ENCODE measurements at places on chromosomes 16 and 17.

DNA sequence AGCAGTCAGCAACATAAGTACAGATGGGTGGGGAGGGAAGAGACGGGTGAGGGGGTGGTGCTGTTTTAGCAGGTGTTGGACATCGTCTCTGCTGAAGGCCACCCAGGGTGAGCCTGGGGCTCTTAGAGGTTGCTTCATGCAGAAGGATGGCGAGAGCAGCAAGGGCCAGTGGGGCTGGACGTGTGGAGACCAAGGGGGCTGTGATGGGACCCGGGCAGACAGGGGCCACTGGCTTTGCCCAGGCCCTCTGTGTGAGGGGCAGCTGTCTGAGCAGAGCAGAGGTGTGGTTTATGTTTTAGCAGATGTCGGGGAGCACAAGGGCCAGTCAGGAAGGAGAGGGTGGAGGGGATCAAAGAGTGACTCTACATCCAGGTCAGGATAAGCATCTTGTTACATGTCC is 4.8 kb downstream of the NARF start:
- no peak for DNase-seq

- DNase-seq = no peak
Measured at GRCh38 chr16:229731-230281, 557 bp upstream of the LUC7L start.

GRCh38 chr16:86448306-86448890 is 61.9 kb upstream of the FOXF1 start:
- no peak for DNase-seq

DNA sequence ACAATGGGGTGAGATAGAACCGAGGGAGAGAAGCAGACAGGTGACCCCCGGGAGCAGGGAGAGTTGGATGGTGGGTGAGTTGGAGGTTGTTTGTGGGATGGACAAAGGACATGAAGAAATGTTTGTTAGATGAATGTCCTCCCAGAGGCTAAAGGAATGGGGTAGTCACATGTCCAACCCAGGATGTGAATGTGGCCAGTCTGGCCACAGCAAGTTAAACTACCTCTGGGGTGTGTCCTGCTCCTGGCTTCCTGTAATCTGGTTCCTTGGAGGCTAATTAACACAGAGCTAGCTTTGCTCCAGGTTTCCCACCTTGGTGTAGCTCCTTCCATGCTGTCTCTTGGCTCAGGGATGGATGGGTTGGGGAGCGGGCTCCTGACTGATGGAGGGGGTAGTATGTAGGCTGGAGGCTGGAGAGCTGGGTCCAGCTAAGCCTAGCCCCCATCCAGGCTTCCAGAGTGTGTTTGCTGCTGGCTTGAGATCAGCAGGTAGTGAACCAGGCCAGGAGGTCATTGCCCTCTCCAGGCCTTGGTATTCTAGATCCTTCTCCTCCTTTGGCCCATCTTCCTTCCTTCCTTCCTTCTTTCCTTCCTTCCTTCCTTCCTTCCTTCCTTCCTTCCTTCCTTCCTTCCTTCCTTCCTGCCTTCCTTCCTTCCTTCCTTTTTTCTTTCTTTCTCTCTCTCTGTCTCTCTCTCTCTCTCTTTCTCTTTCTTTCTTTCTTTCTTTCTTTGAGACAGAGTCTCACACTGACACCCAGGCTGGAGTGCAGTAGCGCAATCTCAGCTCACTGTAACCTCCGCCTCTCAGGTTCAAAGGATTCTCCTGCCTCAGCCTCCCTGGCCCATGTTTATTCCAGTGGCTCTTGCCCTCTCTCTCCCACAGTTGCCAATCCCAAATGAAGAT is 28.0 kb upstream of the UBE2G1 start:
- no peak for DNase-seq

DNA sequence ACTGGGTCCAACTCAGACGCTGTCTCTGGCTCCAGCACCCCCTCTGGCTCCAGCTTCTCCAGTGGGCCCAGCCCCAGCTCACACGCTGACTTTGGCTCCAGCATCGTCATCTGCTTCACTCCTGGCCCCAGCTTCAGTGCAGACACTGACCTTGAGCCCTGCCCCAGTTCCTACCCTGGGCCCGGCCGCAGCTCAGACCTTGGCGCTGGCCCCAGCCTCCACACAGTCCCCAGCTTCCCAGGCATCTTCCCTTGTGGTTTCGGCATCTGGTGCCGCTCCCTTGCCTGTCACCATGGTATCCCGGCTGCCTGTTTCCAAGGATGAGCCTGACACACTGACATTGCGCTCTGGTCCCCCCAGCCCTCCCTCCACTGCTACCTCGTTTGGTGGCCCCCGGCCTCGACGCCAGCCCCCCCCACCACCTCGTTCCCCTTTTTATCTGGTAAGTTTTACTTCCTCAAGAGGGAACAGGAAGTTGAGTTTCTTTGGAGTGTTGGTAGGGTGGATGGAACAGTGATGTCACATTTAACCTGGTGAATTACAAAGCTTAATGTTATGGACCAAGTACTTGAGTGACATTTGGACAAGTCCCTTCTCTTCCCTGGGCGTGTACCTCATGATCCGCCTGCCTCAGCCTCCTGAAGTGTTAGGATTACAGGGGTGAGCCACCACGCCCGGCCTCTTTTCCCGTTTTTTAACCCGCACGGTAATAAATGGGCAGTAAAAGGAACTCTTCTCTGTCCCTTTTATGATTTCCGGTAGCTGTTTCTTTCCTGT is 23.4 kb upstream of the PHKG2 start:
- DNase-seq = no peak

DNA sequence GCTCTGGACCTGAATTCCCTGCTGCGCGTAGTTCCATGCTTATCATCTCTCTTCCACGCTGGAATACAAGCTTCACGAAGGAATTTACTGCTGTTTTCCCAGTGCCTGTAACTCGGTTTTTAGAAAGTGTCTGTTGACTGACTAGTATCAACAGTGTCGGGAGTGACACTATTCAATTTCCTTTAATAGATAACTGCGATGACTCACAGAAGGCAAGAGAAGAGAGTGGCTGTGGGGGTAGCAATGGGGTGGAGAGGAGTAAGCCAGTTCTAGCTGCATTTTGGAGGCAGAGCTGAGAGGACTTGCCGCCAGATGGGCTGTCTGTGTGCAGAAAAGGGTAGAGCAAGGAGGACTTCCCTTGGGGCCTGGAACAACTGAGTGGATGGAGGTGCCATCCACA is 25.2 kb downstream of the B4GALNT2 start:
- DNase-seq = no peak
